Keratinocyte (primary cell): ENCODE measurements at places on chromosomes 4 and X. TPM values are rescaled to one million over a fixed set of nuclear protein-coding genes. Genes with fewer than 3 reads are reported as not detected.

The CXCL3 gene
- 2.9 to 10.8 TPM (median 6.3 TPM) in 3 replicates for polyA plus RNA-seq

DNA sequence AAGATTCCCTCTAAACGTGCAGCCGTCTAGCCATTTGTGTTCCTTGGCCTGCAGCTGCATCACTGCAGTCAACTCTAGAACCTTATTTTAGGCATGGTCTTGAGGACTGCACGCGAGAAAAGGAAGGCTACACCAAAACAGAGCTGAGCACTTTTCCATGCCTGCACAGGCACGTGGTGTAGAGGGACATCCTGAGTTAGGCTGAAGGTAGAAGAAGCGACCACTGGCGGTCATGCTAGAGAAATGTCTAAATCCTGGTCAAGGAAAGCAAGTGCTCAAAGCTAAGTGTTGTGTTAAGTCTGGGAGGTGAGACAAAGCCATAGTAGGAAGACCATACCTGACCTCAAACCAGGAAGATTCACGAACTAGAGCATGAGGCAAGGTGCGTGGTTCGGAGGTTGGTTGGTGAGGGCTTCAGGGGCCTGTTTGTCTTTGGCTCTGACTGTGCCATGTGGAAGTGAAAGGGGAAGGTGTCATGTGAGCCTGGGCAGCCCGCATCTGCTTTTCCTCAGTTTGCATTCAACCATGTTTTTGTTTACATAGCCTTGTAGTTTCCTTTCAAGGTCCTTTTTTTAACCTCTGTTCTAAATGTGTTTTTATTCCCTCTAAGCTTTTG, 203.8 kb downstream of the AASDH start:
- no peaks in the 10 kb centered on the region for H3K27me3 ChIP-seq
- no peak for DNase-seq
- H3K27ac ChIP-seq, result no peak overlapping the region
- H3K36me3 ChIP-seq, result no peaks in the 10 kb centered on the region
- H3K4me3 ChIP-seq, result no peak overlapping the region

The FHDC1 gene
- 0.96 to 2.1 TPM (median 1.6 TPM) in 3 replicates for polyA plus RNA-seq

DNA sequence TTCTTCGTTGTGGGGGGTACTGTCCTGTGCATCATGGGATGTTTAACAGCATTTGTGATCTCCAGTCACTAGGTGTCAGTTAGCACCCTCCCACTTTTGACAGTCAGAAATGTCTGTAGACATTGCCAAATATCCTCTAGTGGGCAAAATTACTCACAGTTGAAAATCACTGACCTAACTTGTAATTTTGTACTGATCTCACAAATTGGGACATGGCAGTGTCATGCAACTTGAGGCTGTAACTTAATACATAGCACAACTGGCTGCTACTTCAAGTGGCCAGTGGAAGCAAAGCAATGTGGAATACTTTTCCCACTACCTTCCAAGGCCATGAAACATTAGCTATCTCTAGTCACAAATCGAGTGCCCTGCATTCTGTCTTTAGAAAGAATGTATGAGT, 23.2 kb upstream of the TSPAN7 start:
- H3K4me1 ChIP-seq, result no peaks in the 10 kb centered on the region
- no peaks in the 10 kb centered on the region for H3K27me3 ChIP-seq
- no peak overlapping the region for H3K27ac ChIP-seq
- no peak overlapping the region for H3K4me3 ChIP-seq
- no peaks in the 10 kb centered on the region for H3K36me3 ChIP-seq

- no peaks in the 10 kb centered on the region for H3K4me1 ChIP-seq
- H3K4me3 ChIP-seq, result no peak overlapping the region
- H3K36me3 ChIP-seq, result no peaks in the 10 kb centered on the region
- H3K27me3 ChIP-seq, result no peaks in the 10 kb centered on the region
Observed at GRCh38 chr4:110793381-110793801, 170.5 kb upstream of the PITX2 start.

The NAA11 gene
- polyA plus RNA-seq, result not detected in 3 replicates

DNA sequence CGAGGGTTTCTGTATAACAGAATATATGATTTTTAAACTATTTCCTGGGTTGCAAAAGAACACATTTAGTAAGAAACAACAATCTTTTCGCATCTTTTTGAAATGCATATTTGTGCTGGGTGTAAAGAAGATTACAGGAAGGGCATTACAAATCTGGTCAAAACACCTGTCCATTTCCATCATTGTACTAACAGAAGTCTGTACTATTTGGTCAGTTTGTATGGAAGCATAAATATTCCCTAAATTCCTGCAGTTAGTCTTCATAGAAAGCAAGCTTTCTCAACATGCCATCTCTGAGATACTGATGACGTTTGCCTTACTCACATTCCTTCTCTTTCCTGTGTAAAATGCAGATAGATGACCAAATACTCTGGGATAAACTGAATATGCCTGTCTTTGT, 203.3 kb downstream of the NWD2 start:
- no peak overlapping the region for H3K27ac ChIP-seq
- DNase-seq, result no peak
- no peaks in the 10 kb centered on the region for H3K36me3 ChIP-seq
- no peaks in the 10 kb centered on the region for H3K4me1 ChIP-seq
- H3K27me3 ChIP-seq, result no peaks in the 10 kb centered on the region

- H3K36me3 ChIP-seq, result no peaks in the 10 kb centered on the region
- no peak for DNase-seq
- no peak overlapping the region for H3K4me3 ChIP-seq
- H3K27ac ChIP-seq, result no peak overlapping the region
Observed at GRCh38 chr4:24143741-24144140, 253.9 kb upstream of the PPARGC1A start.

The GPR119 gene
- not detected in 3 replicates for polyA plus RNA-seq

The F8 gene
- 1.0 to 1.5 TPM (median 1.3 TPM) in 3 replicates for polyA plus RNA-seq

DNA sequence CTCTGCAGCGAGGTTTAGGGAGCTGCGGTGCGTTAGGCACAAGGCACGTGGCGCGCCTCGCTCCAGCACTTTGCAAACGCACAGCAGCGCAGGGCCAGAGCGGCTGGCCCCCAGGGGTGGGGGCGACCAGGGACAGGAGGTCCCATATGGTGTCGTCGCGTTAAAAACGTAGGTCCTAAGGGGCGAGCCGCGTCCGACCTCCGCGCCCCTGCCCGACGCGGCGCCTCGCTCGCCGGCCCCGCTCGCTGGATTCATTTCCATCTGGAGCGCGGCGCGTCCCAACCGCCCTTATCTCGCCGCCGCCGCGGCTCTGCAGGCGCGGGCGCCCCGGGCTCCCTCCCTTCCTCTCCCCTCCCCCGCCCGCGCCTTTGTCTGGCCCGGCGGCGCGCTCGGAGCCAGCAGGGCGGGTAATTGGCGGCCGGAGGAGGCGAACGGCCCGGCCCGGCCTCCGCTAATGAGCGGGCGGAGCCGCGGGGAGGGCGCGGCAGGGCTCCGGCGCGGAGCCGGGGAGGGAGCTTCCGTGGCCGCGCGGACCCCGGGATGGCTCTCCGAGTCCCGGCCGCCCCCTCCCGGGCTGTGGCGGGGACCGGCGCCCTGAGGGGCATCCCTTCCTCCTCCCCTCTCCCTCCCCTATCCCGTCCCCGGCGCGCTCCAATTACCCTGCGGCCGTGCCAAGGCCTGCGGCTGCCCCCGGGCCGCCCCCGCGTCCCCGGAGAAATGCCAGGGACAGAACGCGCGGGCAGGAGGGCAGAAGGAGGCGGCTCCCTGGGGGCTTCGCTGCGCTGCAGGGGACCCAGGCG, 409.0 kb downstream of the BCOR start:
- no peaks in the 10 kb centered on the region for H3K36me3 ChIP-seq
- no peak overlapping the region for H3K27ac ChIP-seq
- no peak for DNase-seq
- H3K27me3 ChIP-seq, result peaks cover 23% of the 10 kb centered on the region
- no peak overlapping the region for H3K4me3 ChIP-seq
- peaks cover 3% of the 10 kb centered on the region for H3K4me1 ChIP-seq

The AMBN gene
- not detected in 3 replicates for polyA plus RNA-seq

- H3K27ac ChIP-seq, result no peak overlapping the region
- H3K4me1 ChIP-seq, result peaks cover 15% of the 10 kb centered on the region
- no peak overlapping the region for H3K4me3 ChIP-seq
- H3K36me3 ChIP-seq, result no peaks in the 10 kb centered on the region
- peak; percentile 7 for DNase-seq
Observed at GRCh38 chr4:177574446-177574845, 132.2 kb upstream of the AGA start.

DNA sequence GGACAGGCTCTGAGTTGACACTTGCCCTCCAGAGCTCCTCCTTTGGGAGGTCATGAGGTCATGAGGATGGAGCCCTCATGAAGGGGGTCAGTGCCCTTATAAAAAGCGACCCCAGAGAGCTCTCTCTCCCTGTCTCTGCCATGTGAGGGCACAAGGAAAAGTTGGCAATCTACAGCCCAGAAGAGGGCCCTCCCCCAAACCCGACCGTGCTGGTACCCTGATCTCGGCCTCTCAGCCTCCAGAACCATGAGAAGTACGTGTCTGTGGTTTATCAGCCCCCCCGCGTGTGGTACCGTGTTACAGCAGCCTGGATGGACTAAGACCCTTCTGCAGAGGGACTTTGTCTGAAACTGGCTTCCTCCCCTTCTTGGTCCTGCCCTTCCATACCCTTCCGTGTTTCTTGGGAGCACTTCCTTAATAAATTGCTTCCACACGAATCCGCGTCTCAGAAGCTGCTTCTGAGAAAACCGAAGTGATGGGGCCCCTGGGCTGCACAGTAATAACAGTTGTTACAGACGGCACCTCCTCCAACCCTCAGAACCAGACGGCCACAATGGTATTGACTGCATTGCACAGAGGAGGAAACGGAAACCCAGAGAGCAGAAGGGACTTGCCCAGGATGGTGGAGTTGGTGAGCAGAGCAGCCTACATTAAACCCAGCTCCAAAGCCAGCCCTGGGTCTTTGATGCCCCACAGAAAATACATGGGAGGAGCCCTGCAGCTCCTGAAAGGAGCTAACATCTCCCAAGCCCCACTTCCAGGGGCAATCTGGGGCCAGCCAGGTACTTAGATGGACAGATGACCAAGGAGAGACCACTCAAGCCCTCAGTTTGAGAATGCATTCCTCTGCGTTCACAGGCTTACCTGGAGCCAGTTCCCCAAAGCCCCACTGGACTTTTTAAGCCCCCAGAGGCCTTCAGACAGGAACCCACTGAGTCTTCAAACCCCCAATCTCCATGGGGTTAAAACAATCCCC, 242.7 kb downstream of the BCOR start:
- peaks cover 10% of the 10 kb centered on the region for H3K4me1 ChIP-seq
- DNase-seq, result no peak
- H3K27me3 ChIP-seq, result no peaks in the 10 kb centered on the region

The SOWAHB gene
- polyA plus RNA-seq, result 0.17 to 0.64 TPM (median 0.18 TPM) in 3 replicates

DNA sequence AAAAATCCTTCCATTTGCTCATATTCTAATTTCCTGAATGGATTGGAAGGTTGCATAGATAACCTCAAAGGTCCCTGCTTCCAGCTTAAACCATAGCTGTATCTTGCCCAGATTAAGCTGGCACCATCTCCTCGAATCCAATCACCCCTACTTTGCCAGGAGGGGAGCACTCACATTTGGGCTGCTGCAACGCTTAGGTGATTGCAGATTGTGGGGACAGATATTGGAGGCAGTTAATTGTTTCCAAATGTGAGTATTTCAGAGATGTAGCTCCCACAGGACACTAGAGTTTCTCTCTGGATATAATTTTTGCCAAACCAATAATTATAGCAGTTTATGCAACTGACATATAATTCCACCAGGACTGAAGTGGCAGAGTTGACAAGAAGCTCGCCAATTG, 53.5 kb upstream of the ACSL1 start:
- H3K27ac ChIP-seq, result no peak overlapping the region
- no peak overlapping the region for H3K4me3 ChIP-seq
- DNase-seq, result no peak
- H3K27me3 ChIP-seq, result peaks cover 3% of the 10 kb centered on the region
- no peaks in the 10 kb centered on the region for H3K36me3 ChIP-seq
- no peaks in the 10 kb centered on the region for H3K4me1 ChIP-seq

GRCh38 chrX:34656842-34657725, at the start of gene TMEM47:
TMEM47 (minus strand) TSS chrX:34657285; CDS start chrX:34657029, 256 bp downstream.
- DNase-seq, result no peak
- H3K36me3 ChIP-seq, result no peaks in the 10 kb centered on the region
- H3K27me3 ChIP-seq, result peaks cover 16% of the 10 kb centered on the region
- no peaks in the 10 kb centered on the region for H3K4me1 ChIP-seq
- H3K4me3 ChIP-seq, result peak within 1 kb of the TSS; percentile 38
- no peak within 1 kb of the TSS for H3K27ac ChIP-seq

- H3K27me3 ChIP-seq, result peaks cover 7% of the 10 kb centered on the region
- no peak for DNase-seq
- H3K4me3 ChIP-seq, result no peak overlapping the region
- no peaks in the 10 kb centered on the region for H3K36me3 ChIP-seq
Observed at GRCh38 chr4:77286906-77287305, 129.9 kb downstream of the CCNG2 start.

DNA sequence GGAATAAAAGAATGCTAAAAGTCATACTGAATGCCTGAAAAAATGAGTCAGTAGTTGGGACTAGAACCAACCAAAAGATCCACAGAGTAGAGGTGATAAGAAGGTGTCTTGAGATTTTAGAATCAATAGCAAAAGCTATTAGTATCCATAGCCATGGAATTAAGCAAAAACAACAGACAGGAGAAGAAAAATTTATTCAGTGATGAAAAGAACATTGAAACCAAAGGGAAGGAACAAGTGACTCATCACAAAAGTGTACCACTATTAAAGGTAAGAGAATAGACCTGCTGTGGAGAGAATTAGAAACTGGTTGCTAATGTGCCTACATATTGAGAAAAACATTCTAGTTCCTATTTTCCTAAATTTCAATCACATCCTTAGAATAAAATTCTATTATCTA, 182.0 kb upstream of the NEIL3 start:
- H3K27ac ChIP-seq, result peak overlapping the region; percentile 32
- H3K27me3 ChIP-seq, result no peaks in the 10 kb centered on the region
- no peak for DNase-seq
- no peaks in the 10 kb centered on the region for H3K36me3 ChIP-seq
- H3K4me3 ChIP-seq, result no peak overlapping the region
- H3K4me1 ChIP-seq, result peaks cover 35% of the 10 kb centered on the region

DNA sequence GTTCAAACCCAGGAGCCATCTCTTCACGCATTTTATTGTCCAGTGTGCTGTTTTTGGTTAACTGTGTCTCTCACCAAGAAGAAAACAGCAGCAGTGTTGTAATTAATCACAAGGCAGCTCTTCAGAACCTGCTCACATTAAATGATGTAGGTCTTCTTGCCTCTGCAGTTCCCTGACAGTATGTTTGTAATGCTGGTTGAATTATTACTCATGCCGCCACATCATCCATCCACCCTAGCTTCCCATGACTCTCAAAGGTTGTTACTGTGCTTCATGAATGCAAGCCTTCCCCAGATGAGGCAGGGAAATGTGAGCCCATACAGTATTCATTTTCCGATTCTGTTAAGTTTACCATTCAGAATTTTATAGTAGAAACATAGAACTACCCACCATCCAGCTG, 17.4 kb downstream of the TLR10 start:
- no peak overlapping the region for H3K27ac ChIP-seq
- no peak overlapping the region for H3K4me3 ChIP-seq
- H3K27me3 ChIP-seq, result no peaks in the 10 kb centered on the region
- H3K4me1 ChIP-seq, result peaks cover 4% of the 10 kb centered on the region

The ZDHHC15 gene
- not detected in 3 replicates for polyA plus RNA-seq

The NR3C2 gene
- polyA plus RNA-seq, result 0.65 to 1.8 TPM (median 1.5 TPM) in 3 replicates

The GAGE1 gene
- polyA plus RNA-seq, result not detected in 3 replicates

DNA sequence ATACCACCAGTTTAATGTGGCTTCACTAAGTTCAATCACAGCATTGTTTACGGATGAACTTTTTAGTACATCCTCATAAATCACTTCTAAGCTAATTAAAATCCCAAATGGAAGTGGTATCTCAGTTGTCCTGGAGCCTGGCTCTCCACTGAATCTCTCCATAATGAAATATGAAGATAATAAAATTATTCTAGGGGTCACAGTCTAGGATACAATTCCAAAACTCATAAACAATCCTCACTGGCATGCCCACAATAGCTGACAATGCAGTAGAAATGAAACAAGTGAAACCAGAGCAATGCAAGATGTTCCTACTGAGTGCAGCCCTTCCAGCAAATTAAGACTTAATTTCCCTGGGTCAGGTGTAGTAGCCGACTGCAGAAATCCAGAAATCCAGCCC, 47.3 kb upstream of the FAM9B start:
- no peaks in the 10 kb centered on the region for H3K4me1 ChIP-seq
- no peak for DNase-seq
- no peak overlapping the region for H3K4me3 ChIP-seq
- no peaks in the 10 kb centered on the region for H3K27me3 ChIP-seq
- H3K36me3 ChIP-seq, result no peaks in the 10 kb centered on the region
- no peak overlapping the region for H3K27ac ChIP-seq
